Inflammatory macrophage (primary cell): ENCODE measurements at places on chromosomes 2 and 18.

DNA sequence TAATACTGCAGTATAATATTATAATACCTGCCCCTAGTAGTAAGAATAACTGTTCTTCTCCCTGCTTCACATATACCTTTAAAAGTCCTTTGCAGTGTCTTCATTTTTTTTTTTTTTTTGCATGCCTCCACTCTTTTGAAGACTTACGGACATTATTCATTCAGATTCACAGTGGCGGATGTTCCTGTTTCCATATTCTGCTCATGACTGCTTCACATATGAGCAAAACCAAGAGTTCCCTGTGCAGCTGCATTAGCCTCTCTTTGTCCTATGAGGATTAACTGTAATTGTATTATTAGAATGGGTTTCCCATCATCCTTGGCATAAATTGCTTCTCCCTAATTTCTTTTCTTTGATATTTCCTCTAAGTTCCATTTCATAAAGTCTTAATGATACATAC, 12.8 kb downstream of the IL18RAP start:
- no peak for DNase-seq

DNA sequence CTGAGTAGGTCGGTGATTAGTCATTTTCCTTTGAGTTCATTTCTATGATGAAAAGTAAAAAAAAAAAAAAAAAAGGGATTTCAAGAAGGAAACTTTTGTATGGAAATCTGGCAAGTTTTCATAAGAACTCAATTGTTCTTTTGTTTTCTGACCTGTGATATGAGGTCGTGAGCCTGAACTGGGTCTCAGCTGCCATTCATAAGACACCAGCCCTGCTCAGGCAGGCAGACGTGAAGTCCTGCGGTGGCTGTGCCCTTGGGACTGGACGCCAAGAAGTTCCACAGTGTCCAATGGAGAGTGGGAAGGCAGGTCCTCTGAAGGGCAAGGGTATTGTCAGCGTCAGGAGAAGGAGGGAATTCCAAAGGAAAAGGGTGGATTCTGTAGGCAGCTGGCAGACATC, 183.9 kb downstream of the NCK2 start:
- DNase-seq = no peak

DNA sequence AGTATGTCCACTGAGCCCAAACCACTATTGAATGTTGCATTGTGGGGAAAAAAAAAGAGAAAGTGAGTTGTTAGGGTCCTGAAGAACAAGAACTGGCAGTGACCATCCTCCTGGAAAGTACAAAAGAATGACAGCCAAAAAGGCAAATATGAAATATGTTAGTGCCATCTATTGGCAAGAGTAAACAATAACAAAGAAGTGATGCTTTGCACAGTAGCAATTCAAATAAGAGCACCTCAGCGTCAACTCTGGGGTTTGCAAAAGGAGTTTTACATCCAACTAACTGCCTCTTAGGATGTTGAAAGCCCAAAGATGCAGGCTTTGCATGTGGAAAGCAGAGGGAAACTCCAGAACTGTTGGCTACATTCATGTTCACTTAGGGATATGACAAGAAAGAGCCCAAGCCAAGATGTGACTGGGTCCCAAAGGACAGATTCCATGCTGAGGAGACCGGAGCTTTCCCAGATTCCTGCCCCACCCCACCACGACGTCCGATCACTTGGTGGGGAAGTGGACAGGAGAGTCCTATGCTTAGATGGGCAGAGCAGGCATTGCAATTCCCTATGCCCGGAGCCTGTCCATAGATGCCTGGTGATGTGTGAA, 15.6 kb downstream of the TRABD2A start:
- DNase-seq = peak; percentile 57

- DNase-seq = no peak
Measured at GRCh38 chr2:161426455-161426921, 10.4 kb downstream of the TBR1 start.

DNA sequence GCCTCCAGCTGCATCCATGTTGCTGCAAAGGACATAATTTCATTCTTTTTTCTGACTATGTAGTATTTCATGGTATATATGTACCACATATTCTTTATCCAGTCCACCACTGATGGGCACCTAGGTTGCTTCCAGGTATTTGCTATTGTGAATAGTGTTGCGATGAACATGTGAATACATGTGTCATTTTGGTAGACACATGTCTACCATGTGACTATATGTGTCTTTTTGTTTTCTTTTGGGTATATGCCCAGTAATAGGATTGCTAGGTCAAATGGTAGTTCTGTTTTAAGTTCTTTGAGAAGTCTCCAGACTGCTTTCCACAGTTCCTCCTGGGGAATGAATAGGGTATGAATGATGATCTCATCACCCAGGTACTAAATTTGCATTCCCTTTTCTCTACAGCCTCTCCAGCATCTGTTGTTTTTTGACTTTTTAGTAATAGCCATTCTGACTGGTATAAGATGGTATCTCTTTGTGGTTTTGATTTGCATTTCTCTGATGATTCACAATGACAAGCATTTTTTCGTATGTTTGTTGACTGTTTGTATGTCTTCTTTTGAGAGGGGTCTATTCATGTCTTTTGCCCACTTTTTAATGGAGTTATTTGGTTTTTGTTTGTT, 35.6 kb upstream of the FEZ2 start:
- DNase-seq = no peak

- DNase-seq = no peak
Measured at GRCh38 chr2:144409241-144409640, 110.7 kb downstream of the ZEB2 start.

DNA sequence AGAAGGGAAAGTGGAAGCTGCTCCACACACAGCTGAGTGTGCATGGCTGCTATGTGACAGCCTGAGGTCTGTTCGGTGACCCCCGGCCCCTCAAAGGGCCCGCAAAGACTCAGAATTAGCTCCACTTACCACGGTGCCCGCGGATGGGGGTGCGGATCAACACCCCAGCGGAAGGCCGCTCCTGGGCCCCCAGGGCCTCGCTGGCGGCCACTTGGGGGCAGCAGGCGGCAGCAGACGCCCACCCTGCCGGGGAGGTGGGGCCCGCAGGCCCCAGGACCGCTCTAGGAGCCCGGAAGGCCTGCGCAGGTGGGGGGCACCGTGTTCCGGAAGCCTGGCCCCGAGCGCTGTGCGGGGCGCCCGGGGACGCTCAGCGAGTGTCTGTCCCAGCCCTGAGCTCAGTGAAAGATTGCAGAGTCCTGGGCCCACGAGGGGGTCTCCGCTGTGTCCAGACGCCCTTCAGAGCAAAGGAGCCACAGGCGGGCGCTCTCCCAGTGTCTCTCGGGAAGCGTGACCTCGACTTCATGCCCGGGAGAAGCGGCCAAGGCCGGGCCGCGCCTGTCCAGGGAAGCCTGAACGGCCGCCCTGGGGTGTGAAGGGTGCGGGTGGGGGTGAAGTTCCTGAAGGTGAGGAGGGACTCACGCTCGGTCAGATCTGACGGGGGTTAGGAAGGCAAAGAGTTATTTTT, 118.7 kb downstream of the VAPA start:
- peak; percentile 40 for DNase-seq

GRCh38 chr2:231132129-231132528, 7.3 kb upstream of the HTR2B start:
- no peak for DNase-seq

GRCh38 chr2:30733876-30734520, 73.2 kb downstream of the CAPN13 start:
- no peak for DNase-seq
